ENCODE measurements at places on chromosomes 7 and 10.

DNA sequence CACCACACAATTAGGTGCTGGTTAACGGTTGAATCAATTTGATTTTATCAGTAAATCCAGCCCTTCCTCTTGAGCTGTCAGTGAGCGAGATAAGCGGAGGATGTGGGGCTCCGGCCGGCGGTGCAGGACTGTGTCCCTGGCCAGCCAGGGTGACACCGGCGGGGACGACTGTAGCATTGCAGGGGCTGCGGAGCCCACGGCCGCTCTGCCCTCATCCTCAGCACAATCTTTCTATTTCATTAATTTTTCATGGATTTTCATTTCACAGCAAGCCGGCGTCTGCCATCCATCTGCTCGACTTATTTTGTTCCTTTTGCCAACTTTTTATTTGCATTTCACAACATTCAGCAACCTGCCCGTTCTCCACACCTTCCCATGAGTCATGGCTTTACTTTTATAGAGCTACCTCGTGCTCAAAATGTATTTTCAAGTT is 4.7 kb downstream of the ADARB2 start:
- DNase-seq, result no peak

GRCh38 chr10:119250641-119251314 is 43.4 kb downstream of the GRK5 start:
- no peak for DNase-seq

DNA sequence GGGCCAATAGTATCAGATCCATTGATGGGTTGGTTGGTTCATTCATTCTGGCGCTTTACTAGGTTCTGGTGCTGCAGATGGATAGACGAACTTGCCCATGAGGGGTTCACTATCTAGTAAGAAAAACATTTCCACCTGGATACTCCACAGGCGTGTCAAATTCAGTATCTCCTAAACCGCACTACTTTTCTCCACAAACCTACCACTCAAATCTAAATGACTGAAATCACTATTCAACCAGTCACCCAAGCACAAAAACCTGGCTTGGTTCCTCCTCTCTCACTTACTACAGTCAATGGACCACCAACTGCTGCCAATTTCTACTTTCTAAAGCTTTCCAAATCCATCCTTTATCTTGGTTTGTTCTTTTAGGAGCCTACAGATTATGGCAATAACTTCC is 572 bp downstream of the AGK start:
- no peak for DNase-seq

- no peak for DNase-seq
Observed at GRCh38 chr10:65751218-65751617, 1174.6 kb upstream of the LRRTM3 start.

GRCh38 chr7:50397320-50397970 is 52.7 kb downstream of the FIGNL1 start:
- DNase-seq, result no peak

DNA sequence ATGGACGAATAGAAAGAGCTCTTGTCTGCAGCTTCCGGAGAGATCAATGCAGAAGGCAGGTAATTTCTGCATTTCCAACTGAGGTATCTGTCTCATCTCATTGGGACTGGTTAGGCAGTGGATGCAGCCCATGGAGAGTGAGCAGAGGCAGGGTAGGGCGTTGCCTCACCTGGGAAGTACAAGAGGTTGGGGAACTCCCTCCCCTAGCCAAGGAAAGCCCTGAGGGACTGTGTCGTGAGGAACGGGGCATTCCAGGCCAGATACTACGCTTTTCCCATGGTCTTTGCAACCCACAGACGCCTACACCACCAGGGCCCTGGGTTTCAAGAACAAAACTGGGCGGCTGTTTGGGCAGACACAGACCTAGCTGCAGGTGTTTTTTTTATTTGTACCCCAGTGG is 186.3 kb downstream of the ETV1 start:
- DNase-seq, result no peak

Measured in upper lobe of right lung (tissue), 1 donor.